Esophagus squamous epithelium (tissue), 5 donors: ENCODE measurements at places on chromosomes 12 and 14. TPM values are rescaled to one million over a fixed set of nuclear protein-coding genes. Genes with fewer than 3 reads are reported as not detected.

Gene CLEC4C
- total RNA-seq: not detected

DNA sequence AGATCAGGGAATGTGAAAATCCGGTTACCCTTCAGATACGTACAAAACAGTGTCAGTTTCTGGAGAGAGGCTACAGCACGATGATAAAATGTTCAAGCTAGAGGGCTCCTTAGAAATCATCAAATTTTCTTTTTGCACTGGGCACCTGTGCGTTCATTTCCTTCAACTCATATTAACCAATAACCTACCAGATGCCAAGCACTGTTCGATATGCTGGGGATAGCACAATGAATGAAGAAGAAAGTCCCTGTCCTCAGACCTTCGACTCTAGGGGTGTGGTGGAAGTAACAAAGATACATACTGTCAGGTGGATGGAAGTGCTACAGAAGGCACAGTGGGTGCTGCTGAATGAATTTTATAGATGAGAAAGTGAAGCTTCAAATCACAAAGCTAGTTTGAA, 172.3 kb downstream of the FOXN3 start:
- peaks cover under 1% of the 10 kb centered on the region for H3K36me3 ChIP-seq
- H3K4me1 ChIP-seq: no peaks in the 10 kb centered on the region
- DNase-seq: no peak
- no peak overlapping the region for H3K4me3 ChIP-seq

- H3K36me3 ChIP-seq: no peaks in the 10 kb centered on the region
- no peak overlapping the region for H3K27ac ChIP-seq
- no peak for DNase-seq
- H3K4me1 ChIP-seq: no peaks in the 10 kb centered on the region
- H3K27me3 ChIP-seq: peaks cover 99% of the 10 kb centered on the region
Observed at GRCh38 chr12:3491938-3492792, 1.2 kb downstream of the PRMT8 start.

DNA sequence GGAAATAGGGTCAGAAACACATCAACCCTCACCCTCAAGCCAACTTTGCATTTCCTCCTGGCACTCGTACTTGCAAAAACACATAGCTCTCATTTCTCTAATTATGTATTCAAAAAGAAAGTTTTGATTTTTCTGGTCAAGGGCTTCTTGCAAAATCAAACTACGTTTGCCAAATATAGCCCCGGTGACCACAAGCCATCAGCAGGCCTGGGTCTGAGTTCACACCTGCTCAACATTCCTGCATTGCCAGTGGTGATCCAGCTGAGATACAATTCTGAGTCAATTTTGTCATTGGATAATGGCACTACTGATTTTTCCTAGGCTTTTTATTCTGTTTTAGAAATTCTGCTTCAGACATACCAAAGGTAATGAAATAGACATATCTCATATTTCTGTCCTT, 10.7 kb upstream of the BHLHE41 start:
- H3K27ac ChIP-seq: no peak overlapping the region
- no peaks in the 10 kb centered on the region for H3K4me1 ChIP-seq
- H3K4me3 ChIP-seq: no peak overlapping the region
- H3K36me3 ChIP-seq: no peaks in the 10 kb centered on the region
- no peaks in the 10 kb centered on the region for H3K27me3 ChIP-seq

GRCh38 chr12:31017535-31017934, 56.1 kb upstream of the DDX11 start:
- H3K36me3 ChIP-seq: no peaks in the 10 kb centered on the region
- no peaks in the 10 kb centered on the region for H3K27me3 ChIP-seq
- H3K27ac ChIP-seq: no peak overlapping the region
- H3K4me3 ChIP-seq: no peak overlapping the region
- no peak for DNase-seq

DNA sequence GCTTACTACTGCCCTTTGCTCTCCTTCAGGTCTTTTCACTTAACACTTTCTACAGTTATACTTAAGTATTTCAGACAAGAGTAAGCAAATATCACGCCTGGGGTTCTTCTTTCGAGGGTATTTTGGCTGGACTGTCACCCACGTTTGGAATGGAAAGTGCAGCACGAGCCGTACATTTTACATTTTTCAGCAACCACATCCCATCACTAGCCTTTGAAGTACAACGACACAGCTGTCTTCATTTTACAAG, 349 bp upstream of the FAM177A1 start:
- H3K4me1 ChIP-seq: peaks cover 14% of the 10 kb centered on the region
- peak overlapping the region; percentile 90 for H3K4me3 ChIP-seq
- H3K27me3 ChIP-seq: no peaks in the 10 kb centered on the region

GRCh38 chr12:6266541-6266966, 43.9 kb upstream of the PLEKHG6 start:
- DNase-seq: no peak
- H3K4me1 ChIP-seq: peaks cover 4% of the 10 kb centered on the region
- H3K36me3 ChIP-seq: no peaks in the 10 kb centered on the region
- H3K27ac ChIP-seq: peak overlapping the region; percentile 72
- H3K4me3 ChIP-seq: no peak overlapping the region

DNA sequence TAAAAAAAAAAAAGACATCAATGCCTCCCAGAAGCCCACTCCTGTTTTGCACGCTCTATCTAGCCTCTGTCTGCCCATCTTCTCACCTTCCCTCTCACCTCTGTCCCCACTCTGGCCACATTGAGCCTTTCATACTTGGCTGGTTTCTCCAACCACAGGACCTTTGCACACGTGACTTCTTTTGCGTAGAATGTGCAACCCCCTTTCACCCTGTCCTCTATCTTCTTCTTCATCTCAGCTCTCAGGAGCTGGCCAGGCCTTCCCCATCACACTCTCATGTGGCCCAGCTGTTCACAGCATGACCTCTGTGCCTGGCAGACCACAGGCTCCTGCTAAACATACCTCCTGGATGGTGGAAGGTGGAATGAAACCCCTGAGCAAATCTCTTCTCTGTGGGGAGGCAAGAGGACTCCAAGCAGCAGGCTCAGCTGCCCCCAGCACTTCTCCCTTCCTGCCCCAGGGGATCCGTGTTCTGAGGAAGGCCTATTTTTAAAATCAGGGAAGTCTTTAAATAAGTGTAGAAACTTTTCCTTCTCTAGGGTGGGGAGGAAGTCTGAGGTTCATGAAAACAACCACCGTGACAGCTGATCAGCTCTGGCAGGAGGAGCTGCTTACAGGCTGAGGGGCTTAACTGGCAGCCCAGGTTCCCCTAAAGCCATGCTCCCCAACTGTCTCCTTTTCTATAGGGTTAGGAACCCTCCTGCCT, 11.6 kb downstream of the HVCN1 start:
- no peak overlapping the region for H3K27ac ChIP-seq
- no peak for DNase-seq
- H3K4me1 ChIP-seq: no peaks in the 10 kb centered on the region
- H3K36me3 ChIP-seq: no peaks in the 10 kb centered on the region

GRCh38 chr12:51048661-51049251, 629 bp downstream of the LETMD1 start:
- peaks cover 32% of the 10 kb centered on the region for H3K4me1 ChIP-seq
- no peaks in the 10 kb centered on the region for H3K27me3 ChIP-seq
- peak overlapping the region; percentile 92 for H3K27ac ChIP-seq
- peak overlapping the region; percentile 76 for H3K4me3 ChIP-seq
- H3K36me3 ChIP-seq: peaks cover 3% of the 10 kb centered on the region
- no peak for DNase-seq

DNA sequence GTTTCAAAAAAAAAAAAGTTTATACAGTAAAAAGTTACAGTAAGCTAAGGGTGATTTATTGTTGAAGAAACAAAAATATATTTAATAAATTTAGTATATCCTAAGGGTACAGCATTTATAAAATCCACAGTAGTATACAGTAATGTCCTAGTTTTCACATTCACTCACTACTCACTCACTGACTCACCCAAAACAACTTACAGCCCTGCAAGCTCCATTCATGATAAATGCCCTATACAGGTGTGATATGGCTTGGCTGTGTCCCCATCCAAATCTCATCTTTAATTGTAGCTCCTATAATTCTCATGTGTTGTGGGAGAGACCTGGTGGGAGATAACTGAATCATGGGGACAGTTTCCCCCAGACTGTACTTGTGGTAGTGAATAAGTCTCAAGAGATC, 61.7 kb downstream of the TC2N start:
- no peak overlapping the region for H3K4me3 ChIP-seq
- no peak for DNase-seq
- H3K4me1 ChIP-seq: no peaks in the 10 kb centered on the region
- H3K36me3 ChIP-seq: peaks cover 77% of the 10 kb centered on the region
- H3K27me3 ChIP-seq: no peaks in the 10 kb centered on the region
- H3K27ac ChIP-seq: no peak overlapping the region

GRCh38 chr14:95326987-95327386, 7.3 kb upstream of the CLMN start:
- no peak overlapping the region for H3K4me3 ChIP-seq
- H3K36me3 ChIP-seq: no peaks in the 10 kb centered on the region
- H3K27me3 ChIP-seq: no peaks in the 10 kb centered on the region
- H3K4me1 ChIP-seq: no peaks in the 10 kb centered on the region
- no peak overlapping the region for H3K27ac ChIP-seq

DNA sequence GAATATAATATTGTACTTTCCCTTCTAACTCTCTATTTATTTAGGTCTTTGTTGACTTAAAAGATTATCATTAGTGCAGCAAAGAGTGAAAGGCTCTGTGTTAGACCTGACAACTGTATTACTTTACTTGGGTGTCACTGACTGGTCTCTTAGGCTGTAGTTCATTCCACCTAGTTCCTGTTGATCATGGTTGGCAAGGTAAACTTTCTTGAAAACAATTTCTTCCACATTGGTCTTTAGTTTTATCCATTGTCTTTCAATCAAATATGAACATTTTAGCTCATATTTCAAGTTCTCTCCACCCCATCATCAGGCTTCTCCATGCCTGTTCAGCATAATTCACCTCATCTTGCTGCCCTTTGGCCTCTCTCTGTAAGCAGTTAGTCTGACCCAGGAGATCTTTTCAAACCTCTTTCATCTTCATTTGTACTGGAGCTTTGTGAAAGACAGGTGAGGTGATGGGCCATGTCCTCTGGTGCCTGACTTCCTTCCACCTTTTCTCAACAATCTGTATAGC, 32.1 kb upstream of the PPM1H start:
- no peak overlapping the region for H3K4me3 ChIP-seq
- H3K27me3 ChIP-seq: no peaks in the 10 kb centered on the region
- H3K36me3 ChIP-seq: no peaks in the 10 kb centered on the region
- no peaks in the 10 kb centered on the region for H3K4me1 ChIP-seq

DNA sequence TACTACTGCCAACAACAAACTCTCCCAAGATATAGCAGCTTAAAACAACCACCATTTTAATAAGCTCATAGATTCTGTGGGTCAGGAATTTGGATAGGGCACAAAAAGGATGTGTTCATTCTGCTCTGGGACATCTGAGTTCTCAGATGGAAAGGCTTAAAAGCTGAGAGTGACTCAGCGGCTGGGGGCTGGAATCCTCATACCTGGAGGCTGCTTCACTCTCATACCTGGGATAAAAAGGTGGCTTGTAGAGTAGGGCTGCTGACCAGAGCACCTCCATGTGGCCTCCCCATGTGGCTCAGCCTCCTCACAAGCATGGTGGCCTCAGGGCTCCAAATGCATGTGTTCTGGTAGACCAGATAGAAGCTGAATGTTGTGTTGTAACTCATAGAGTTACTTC, 20.2 kb upstream of the PELI2 start:
- no peaks in the 10 kb centered on the region for H3K36me3 ChIP-seq
- no peak overlapping the region for H3K4me3 ChIP-seq
- peaks cover 17% of the 10 kb centered on the region for H3K4me1 ChIP-seq
- DNase-seq: no peak
- H3K27me3 ChIP-seq: no peaks in the 10 kb centered on the region
- no peak overlapping the region for H3K27ac ChIP-seq

Gene IGFBP6
- total RNA-seq: 506 TPM

DNA sequence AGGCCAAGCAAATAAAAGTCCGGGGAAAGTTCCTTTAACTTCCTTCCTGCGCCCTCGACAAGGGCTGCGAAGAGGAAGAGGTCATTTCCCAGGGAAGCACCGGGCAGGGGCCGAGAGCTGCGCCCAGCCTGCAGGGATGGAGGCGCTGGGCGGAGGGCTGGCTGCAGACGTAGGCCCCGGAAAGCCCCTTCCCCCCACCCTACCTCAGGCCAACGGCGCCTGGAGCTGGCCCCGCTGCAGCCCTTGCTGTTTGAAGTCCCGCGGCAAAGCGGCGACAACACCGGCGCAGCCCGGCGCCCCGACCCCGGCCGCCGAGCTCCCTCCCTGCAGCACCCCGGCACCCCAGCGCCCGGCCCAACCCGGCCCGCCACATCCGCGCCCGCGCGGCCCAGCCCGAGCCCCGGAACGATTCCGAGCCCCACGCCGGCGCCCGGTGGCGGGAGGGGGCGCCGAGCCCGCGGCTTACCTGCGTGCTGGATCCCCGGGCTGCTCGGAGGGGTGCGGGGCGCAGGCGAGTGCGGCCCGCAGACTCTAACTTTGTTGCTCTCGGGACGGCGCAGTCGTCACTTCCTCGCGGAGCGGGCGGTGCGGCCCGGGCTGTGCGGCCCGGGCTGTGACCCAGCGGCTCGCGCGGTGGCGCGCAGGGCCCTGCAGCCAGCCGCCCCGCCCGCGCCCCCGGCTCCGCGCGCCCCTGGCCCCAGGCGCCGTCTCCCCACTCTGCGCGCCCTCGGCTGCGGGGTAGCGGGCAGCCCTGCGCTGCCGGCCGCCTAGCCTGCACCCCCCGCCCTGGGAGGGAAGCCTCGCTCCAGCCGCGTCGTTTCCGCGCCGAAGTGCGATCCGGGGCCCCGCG, 64.8 kb upstream of the PTGR2 start:
- H3K36me3 ChIP-seq: no peaks in the 10 kb centered on the region
- no peak for DNase-seq
- peak overlapping the region; percentile 95 for H3K27ac ChIP-seq
- peaks cover 83% of the 10 kb centered on the region for H3K4me1 ChIP-seq
- H3K27me3 ChIP-seq: no peaks in the 10 kb centered on the region

Gene RPL10L
- total RNA-seq: not detected

Gene LRP1-AS
- not detected for total RNA-seq

DNA sequence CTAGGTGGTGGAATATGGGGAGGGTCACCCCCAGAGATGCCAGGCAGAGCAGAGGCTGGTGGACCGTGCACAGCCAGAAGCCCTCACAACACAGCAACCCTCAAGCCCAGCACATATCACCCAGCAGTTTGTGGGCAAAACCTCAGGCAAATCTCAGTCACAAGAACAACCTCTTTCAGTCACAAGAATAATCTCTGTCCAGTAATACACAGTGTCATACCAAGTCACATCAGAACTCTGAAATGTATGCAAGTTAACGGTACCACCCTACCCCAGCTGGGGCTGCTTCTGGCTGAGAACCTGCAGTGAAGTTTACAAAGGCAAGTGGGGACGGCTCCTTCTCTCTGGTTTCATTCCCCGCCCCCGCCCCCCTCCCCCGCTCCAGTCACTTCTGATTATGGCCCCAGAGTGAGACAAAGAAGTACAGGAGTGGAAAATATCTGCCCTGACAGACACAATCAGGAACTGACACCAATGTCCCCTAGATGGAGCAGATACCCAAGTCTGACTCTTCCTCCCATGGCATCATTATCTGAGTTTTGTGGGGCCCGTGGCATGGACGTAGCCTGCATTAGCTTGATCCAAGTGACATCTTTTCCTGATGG, 480.9 kb upstream of the TMEM132C start:
- no peak for DNase-seq
- H3K36me3 ChIP-seq: no peaks in the 10 kb centered on the region
- no peaks in the 10 kb centered on the region for H3K4me1 ChIP-seq
- no peaks in the 10 kb centered on the region for H3K27me3 ChIP-seq
- no peak overlapping the region for H3K27ac ChIP-seq
- no peak overlapping the region for H3K4me3 ChIP-seq

- no peak overlapping the region for H3K4me3 ChIP-seq
- no peaks in the 10 kb centered on the region for H3K36me3 ChIP-seq
- no peak for DNase-seq
- no peaks in the 10 kb centered on the region for H3K4me1 ChIP-seq
- H3K27me3 ChIP-seq: peaks cover 14% of the 10 kb centered on the region
Observed at GRCh38 chr14:94472842-94473241, 3.2 kb downstream of the SERPINA9 start.

Gene DCAF5
- 34.7 TPM for total RNA-seq
